ENCODE measurements at places on chromosomes 16 and 17. TPM values are rescaled to one million over a fixed set of nuclear protein-coding genes. Genes with fewer than 3 reads are reported as not detected.

Gene TK1
- 8.9 TPM for total RNA-seq

Gene NOL3
- total RNA-seq, result 17.1 TPM

Gene TMEM100
- 1.2 TPM for total RNA-seq

Gene KRTAP16-1
- total RNA-seq, result not detected

Gene FOXL1
- total RNA-seq, result 6.5 TPM

Gene ARHGAP44
- 2.9 TPM for total RNA-seq

Gene SPATA22
- total RNA-seq, result 1.2 TPM

Gene CPHXL2
- not detected for total RNA-seq

Gene DOC2A
- 0.48 TPM for total RNA-seq

Gene CCDC200
- not detected for total RNA-seq

DNA sequence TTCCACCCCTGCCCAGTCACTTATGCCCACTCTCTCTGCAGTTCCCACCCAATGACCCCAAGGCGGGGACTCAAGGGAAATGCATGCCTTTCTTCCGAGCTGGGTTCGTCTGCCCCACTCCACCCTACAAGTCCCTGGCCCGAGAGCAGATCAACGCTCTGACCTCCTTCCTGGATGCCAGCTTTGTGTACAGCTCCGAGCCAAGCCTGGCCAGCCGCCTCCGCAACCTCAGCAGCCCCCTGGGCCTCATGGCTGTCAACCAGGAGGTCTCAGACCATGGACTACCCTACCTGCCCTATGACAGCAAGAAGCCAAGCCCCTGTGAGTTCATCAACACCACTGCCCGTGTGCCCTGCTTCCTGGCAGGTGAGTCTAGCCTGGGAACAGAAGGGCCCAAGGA lies 13.8 kb downstream of the LPO start:
- DNase-seq, result no peak

DNA sequence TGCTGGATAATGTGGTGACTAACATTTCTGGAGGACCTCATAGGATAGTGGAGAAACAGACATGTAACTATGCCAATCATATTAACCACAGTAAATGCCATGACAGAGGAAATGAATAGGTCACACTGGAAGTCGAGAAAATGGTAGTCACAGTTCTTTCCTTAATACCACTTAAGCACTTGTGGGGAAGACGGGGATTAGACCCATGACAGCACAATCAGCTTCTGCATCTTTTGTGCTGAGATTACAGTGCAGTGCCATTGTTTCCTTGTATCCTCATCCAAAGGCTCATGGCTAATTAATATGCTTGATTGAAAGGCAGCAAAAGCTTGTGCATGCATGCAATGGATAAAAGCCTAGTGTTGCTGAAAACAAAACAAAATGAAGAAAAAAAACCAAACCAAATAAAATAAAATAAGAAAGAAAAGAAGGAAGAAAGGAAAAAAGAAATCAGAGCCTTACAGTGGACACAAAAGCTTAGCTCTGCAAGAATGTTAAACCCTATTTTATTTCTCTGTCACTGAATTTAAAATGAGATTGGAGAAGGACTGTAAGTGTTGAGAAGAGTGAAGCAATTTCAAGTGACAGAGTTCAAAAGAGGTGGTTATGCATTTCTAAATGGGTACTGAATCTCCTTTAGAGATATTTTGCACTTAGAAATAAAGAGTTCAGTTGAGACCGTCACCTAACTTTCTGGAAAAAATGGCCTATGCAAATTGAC lies 1011.9 kb downstream of the CDH8 start:
- no peak for DNase-seq

GRCh38 chr17:66691644-66692420 lies 143.1 kb upstream of the CACNG5 start:
- DNase-seq, result peak; percentile 9

DNA sequence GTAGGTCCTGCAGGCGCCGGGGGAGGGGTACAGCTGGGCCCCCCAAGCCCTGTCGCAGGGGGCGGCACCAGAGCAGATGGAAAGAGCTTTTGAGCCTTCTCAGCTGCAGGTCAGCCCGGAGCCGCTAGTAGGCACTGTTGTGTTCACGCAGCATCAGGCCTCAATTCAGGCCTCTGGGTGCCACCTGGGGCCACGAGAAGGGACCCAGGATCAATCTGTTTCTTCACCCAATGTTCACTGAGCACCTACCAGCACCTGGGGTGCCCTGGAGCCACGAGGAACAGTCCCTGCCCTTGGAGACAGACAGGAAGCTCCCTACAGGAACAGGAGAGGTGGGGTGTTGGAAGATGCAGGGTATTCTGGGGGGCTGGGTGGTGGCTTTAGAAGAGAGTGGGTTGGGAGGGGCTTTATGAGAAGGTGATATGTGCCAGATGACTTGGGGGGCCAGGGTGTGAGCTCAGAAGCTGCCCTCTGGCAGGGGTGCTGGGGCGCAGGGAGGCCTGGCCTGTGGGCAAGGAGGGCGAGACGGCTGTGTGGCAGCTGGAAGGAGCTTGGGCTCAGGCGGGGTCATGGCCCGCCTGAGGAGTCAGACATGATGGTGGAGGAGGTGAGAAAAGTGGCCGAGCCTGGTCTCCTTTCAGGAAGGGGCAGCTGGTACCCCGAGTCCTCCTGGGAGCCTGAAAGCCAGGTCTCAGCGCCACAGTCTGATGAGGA lies 121.9 kb upstream of the GSE1 start:
- no peak for DNase-seq

DNA sequence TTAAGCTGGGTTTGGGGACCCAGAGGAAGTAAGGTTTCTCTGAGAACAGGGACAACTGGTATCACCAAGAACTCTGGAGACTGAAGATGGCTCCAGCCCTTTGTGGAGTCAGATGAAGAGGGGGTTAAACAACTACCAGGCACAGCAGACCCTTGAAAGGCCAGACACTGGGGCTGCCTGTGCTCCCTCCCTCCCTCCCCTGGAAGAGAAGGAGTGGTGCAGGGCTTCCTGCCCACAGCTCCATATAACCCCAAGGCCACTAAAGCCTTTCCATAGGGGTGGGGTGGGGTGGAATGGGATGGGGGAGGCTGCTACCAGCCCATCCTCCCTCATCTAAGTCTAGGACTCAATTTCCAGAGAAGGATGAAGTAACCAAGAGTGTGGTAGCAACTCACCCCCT lies 66.7 kb downstream of the CCDC182 start:
- no peak for DNase-seq

DNA sequence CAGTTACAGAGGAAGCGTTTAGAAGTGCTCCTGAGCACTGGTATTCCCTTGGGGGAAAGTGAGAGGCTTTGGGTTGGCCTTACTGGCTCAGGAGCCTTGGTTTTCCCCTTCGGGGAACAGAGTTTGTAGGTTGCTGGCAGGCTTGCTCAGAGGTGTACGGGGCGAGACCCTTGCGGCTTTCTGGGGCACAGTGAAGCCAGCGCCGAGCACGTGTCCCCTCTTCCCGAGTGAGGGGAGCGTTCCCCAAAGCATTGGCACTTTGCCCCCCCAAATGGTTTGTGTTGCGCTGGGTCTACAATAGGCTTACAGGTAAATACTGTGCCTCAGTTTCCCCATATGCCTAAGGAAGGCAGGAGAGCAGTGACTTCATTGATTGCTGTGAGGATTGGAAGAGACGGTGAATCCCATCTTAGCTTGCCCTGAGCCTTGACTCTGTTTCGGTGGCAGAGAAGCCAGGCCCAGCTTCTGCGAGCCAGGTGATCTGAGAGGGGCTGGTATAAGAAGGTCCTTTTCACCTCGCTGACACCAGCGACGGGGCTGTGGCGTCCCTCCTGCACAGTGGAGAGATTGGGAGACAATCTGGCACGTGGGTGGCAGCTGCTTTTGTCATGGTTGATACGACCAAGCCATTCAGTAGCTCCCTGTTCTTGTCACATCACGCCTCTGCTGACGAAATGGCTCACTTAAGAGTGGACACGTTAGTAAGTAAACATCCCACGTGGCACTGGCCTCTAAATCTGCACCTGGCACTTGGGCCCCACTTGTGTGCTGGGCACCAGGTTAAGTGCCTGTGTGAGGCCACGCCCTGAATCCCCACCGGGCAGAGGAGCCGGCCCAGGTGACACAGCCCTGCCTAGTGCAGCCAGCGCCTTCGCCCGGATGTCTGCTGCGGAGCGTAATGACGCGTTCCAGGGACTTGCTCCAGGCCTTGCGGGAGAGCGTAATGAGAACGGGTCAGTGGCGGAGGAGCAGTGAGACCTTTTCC lies 55.0 kb downstream of the MEAK7 start:
- no peak for DNase-seq

DNA sequence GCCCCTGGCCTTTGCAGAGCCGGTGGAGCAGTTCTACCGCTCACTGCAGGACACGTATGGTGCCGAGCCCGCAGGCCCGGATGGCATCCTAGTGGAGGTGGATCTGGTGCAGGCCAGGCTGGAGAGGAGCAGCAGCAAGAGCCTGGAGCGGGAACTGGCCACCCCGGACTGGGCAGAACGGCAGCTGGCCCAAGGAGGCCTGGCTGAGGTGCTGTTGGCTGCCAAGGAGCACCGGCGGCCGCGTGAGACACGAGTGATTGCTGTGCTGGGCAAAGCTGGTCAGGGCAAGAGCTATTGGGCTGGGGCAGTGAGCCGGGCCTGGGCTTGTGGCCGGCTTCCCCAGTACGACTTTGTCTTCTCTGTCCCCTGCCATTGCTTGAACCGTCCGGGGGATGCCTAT lies 29.5 kb downstream of the CIITA start:
- no peak for DNase-seq

DNA sequence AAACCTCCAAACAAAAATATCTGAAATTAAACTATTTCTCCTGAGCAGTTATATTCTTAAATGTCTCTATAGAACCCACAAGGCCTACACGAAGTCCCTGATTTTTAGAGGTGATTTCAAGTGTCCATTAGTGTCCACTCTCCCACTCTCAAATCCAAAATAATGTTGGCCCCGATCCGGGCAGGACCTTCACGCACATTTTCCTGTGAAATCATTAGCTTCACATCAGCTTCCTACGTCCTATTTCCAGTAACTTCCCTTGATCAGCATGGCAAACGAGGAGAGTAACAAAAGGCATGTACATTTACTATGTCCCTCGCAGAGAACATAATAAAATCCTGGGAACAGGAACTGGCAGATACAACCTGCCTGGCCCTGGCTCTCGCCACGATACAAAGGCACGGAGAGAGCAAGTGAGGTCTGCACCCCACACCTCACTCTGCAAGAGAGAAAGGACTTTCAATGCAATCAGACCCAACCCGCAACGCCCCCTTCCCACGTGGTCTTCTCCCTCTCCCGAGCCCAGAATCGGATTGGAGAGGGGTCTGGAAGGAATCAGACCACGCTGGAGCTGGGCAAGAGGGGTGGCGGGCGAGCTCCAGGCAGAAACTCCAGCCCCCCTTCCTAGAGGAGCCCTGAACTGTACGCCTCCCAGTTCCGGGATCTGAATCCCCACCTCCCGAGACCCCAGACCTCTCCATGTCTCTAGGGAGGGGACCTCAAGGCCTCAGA lies 17.5 kb upstream of the C17orf78 start:
- DNase-seq, result peak; percentile 79

DNA sequence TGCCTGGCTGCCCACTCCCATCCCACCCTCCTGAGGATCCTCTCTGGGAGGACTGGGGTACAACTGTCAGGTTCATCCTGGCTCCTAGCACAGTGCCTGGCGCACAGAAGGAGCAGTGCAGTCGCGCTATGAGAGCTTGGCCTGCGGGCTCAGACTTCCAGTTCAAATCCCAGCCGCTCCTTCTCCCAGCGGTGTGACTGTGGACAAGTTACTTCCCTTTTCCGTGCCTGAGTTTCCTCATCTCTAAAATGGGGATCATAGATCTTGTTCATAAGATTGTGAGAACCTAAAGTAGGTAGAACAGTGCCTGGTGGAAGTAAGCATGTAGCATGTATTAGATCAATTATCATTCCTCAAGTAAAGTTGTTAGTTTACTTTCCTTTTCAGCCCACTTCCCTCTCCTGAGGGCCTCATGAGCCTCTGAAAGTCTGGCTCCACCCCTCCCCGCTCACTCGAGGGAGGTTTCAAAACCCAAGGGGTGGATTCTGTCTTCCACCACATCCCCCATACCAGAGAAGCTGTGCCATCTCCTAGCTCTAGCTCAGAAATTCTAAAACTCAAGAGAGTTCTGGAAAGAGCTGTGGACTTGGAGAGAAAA lies 19.9 kb upstream of the COL1A1 start:
- peak; percentile 84 for DNase-seq

- no peak for DNase-seq
These were observed 122.0 kb downstream of the IRF8 start for GRCh38 chr16:86020971-86021370.

GRCh38 chr17:82050152-82050760 lies 1.4 kb downstream of the RFNG start:
- no peak for DNase-seq

- no peak for DNase-seq
These were observed 137.9 kb downstream of the PITPNC1 start for GRCh38 chr17:67514998-67515397.

- no peak for DNase-seq
These were observed 12.3 kb upstream of the FASN start for GRCh38 chr17:82110298-82110697.

GRCh38 chr17:18156171-18156975 lies 27.3 kb upstream of the ALKBH5 start:
- no peak for DNase-seq

DNA sequence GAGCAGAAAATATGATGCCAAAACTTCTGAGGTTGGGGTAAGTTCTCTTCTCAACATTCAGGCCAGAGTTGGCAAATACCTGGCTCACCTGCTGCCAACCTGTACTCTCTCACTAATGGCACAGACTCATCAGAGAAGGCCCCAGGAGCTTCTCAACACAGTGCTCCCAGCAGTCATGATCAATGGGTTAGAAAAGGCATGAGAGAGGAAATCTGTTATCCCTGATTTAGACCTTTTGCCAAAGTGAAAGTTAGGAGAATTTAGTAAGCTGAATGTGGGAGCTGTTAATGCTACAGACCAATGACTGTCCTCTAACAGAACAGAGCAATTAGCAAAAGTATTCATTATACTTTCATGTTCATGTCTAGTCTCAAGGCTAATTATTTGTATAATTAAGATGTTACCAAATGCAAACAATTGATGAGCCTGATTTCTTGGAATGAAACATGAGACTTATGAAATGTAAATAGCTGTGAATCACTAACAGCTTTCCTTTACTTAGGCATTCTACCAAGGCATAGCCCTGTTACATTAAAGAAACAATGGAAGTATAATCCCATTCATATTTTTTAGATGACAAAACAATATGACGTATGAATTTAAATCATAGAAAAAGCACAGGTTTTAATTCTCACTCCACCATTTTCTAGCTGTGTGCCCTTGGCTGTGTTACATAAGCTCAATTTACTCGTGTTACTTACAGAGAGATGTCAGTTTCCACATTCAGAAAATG lies 68.7 kb upstream of the MARCHF10 start:
- no peak for DNase-seq

- no peak for DNase-seq
These were observed 387.2 kb downstream of the NPIPA8 start for GRCh38 chr16:17949141-17949981.

GRCh38 chr17:4195306-4195705 lies 52.3 kb downstream of the CYB5D2 start:
- DNase-seq, result no peak
